NCI-H1092 (cell line): ENCODE measurements at places on chromosomes 6 and 20.

DNA sequence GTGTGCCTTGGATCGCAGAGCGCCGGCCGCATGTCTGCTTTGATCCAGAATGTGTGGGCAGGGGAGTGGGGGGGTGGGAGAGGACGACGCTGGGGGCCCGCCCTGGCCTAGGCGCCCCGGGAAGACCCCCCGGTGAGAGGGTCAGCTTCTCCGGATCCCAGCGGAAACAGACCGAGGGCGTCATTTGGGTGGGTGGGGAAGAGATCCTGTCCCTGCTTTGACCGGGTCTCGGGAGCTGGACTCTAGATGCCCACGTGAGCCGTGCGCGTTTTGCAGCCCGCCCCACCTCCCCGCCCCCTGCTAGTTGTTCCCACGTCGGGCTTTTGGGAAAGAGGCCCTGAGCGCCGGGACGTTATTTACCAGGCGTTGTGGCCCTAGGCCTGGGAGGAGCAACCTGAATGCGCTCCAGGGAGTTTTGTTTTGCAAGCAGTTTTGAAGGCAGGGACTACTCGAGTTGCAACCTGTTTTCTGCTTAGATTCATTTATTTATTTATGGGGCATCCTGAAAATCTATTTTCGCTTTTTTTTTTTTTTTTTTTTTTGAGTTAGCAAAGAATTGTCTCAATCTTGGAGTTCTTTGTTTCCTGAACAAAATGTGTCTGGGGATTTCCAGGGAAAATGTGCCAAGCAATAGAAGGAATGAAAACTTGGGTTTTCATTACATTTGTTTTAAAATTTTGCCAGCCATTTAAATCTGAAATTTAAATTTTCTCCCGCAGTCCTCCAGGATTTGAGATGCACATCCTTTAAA lies 1.6 kb downstream of the DSP start:
- no peak for DNase-seq

GRCh38 chr6:43984442-43985321 lies 142.6 kb downstream of the MRPL14 start:
- no peak for DNase-seq

- DNase-seq = peak; percentile 49
These were observed 288.4 kb upstream of the TSHZ2 start for GRCh38 chr20:52683761-52684160.

- no peak for DNase-seq
These were observed 793 bp downstream of the GMPR start for GRCh38 chr6:16238963-16239797.

DNA sequence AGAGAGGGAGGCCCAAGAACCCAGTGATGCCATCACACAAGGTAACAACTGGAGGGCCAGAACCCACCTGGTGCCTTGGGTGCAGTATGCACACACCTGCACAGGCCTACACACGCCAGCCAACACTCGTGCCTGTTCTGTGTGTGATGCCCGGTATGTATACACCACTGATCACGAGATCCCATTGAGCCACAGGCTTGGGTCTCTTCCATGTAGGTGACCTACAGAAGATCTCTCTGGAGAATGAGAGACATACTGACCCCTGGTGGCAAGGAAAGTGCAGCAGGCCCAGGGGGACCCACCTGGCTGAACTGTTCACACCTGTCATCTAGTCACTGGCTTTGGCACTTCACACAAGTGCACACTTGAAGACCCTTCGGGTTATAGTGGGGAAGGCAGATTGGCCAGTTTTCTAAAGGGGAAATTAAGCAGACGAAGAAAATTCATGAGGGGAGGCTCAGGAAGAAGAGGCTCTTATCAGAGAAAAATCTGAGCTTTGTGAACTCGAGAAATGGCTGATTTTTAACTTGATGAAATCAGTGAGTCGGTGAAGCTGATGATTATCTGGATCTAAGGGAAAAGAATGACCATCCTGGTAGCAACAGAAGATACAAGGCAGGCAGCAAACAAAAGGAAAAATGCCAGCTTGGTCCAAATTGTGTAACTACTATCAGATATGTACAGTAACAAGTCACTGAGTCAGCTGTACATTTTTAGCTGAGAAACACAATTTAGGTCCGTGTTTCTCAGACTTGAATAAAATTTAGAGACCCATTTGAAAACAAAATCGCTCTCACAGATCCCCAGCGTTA lies 69.1 kb upstream of the PBOV1 start:
- peak; percentile 24 for DNase-seq

- DNase-seq = no peak
These were observed 86.6 kb upstream of the TAB2 start for GRCh38 chr6:149230712-149231460.
